Stimulated activated naive CD8-positive, alpha-beta T cell treated with anti-CD3 and anti-CD28 coated beads, Interleukin-15, Interleukin-2, amounts not matched to agents 100 U/mL and 50 U/mL, for 24 hours (primary cell): ENCODE measurements at places on chromosomes 6 and 20.

DNA sequence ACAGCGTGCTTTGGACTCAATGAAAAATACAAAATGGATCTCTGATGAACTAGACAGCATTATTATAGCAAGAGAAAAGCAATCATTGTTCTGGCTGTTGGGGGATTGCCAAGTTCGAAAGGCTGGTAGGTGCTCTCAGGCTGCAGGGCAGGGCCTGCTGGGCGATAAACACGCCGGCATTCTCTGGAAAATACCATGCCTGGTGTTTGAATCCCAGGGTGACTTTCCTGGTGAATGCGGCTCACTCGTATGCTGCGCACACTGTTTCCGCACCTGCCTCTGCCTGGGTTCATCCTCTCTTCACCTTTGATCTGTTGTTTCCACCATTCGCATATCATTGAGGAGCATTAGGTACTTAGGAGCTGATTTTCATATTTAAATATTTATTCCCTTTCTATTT, 37.4 kb downstream of the GCNT2 start:
- no peak for DNase-seq

DNA sequence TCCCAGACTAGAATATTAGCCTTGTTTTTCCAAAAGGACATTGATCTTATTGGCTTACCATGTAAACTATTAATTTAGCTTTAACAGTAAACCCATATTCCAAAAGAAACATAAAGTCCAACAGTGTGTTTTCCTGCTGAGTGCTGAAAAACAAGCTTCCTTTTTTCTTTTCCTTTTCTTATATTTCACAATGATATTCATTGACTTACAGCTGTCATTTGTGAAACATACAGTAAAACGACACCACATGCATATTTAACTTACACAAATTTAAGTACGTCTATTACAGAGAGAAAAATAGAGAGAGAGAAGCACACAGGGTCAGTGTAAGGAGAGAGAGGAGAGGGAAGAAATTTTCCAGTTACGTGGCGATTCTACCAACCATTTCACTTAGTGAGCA, 543.9 kb upstream of the JARID2 start:
- no peak for DNase-seq

DNA sequence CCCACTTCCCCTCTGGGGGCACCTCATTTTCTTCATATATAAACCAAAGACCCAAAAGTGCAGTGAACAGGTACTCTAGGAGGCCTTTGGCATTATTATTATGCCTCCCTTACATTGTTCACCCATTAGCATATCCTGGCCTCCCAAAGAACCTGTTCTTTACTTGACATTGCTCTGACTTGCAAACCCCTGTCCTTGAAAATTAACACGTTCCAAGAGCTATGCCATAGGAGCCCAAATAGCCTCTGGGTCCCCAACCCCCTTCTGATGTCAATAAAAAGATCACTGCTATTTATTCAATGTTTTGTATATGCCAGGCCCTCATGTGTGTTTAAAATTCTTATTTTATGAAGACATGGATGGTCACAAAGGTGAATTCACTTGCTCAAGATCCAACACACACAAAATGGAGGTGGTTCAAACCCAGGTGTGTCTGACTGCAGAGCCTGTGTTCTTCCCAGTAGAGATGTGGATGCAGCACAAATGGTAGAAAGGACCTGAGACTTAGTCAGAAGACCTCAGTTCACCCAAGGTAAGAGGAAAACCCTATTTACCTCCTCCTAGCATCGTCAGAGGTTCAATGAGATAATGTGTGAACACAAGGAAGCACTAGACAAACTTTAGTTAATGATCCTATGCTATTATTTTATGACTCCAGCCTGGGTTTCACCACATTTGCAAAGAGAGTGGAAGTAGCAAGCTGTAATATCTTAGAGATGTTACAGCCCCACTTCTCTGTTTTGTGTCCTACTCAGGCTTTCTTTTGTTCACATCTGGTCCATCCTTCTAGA, 36.6 kb downstream of the BCL2L1 start:
- no peak for DNase-seq

DNA sequence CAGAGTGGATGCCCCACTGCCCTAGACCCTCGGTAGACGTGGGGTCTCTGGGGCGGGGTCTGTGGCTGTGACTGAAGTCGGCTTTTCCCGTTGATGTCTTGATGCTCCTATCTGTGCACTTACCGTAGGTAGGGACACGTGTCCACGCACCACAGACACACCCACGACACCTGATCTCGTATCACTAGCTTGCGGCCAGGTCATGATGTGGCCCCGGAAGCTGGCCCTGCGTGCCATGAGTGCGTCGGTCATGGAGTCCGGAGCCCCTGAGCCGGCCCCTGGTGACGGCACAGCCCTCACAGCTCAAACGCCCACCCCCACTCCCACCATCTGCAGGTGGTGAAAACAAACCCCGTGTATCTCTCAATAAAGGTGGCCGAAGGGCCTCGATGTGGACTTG, 33.9 kb upstream of the MRGBP start:
- no peak for DNase-seq

GRCh38 chr6:11925805-11926204, 86.3 kb upstream of the HIVEP1 start:
- DNase-seq, result no peak

DNA sequence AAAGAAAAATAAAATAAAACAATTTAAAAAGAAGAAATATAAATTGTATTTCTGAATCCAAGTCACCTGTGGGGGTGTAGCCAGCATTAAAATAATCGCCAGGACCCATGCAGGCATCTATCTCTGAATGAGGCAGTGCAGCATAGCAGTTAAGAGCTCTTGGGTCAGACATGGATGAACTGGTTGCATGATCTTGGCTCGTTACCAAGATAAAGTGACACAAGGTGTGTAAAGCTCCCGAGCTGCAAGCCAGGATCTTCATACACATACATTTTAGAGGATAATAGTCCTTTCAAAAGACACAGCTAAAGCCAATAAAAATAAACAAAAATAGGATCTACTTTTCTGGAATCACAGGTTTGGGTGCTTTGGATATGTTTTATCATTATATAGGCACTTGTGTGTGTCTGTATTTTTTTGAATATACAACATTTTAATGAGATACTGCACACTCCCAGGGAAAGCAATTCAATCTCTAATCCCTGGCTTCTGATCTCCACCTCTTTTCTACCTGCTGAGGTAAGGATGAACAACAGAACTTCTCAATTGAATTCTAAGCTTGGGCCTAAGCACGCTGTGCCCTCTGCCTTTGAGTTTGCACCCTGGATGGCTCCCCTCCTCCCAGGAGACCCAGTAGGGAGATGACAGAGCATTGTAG, 8.9 kb downstream of the TRIM10 start:
- DNase-seq, result no peak

DNA sequence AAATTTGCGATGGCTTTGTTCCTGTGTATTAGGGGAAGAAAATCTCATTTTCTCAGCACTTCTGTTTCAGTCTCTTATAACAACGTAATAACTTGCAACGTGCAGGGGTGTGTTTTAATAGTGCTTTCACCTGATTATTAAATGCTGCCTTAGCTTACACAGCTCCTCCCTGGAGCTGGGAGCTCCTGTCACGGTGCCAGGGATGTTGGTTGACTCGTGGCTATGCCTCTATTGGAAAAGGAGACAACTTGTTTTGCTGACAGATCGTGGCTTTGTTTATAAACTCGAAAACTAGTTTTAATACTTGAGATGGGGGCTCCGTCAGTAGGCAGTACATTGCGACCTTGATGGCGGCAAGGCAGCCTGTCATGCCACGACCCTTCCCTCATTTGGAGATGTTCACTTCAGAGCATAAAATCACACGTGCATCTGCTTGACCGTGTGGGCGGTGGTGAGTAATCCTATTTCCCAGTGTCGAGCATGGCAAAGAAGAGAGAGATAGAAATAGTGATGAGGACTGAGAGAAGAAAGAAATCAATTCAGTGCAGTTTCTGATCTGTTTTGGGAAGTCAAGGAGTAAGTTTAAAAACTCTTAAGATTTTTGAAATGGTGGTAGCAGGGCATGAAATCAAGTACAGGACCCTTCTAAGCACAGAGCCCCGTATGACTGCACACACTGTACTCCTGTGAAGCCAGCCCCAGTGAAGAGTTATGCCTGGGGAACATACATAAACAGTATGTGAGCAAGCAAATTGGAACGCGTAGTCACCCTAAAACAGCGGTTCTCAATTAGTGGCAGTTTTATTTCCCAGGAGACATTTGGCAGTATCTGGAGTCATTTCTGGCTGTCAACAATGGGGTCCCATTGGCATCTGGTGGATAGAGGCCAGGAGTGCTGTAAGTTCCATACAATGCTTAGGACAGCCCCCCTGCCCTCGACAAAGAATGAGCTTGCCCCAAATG, 147.2 kb downstream of the DOK5 start:
- no peak for DNase-seq
